ENCODE measurements at places on chromosomes 6 and 20. TPM values are rescaled to one million over a fixed set of nuclear protein-coding genes. Genes with fewer than 3 reads are reported as not detected.

Gene BTN1A1
- polyA plus RNA-seq, result not detected

Gene PSMB9
- 221 TPM for polyA plus RNA-seq

Gene CLPSL1
- polyA plus RNA-seq, result not detected

Gene XKR7
- polyA plus RNA-seq, result not detected

Gene FNDC11
- polyA plus RNA-seq, result 0.25 TPM

Gene HEY2
- 1.2 TPM for polyA plus RNA-seq

Gene DCDC2
- polyA plus RNA-seq, result not detected

Gene KIAA0408
- 2.0 TPM for polyA plus RNA-seq

Gene OVOL2
- polyA plus RNA-seq, result 23.3 TPM

Gene AGER
- polyA plus RNA-seq, result 6.4 TPM

Gene HSPA1L
- 1.3 TPM for polyA plus RNA-seq

Gene STMND1
- not detected for polyA plus RNA-seq

Gene NOL4L
- polyA plus RNA-seq, result 16.0 TPM

Gene RAMACL
- 0.24 TPM for polyA plus RNA-seq

Gene RRAGD
- polyA plus RNA-seq, result 0.67 TPM

Gene WFDC12
- not detected for polyA plus RNA-seq

Gene KPNA5
- 0.45 TPM for polyA plus RNA-seq

Gene F13A1
- 1.1 TPM for polyA plus RNA-seq

Gene SIRPB2
- polyA plus RNA-seq, result 0.84 TPM

Gene ENPP5
- polyA plus RNA-seq, result 10.4 TPM

Gene APOM
- 7.2 TPM for polyA plus RNA-seq

Gene COL19A1
- polyA plus RNA-seq, result 5.2 TPM

Gene TRIM15
- 26.1 TPM for polyA plus RNA-seq

Gene CGAS
- 0.89 TPM for polyA plus RNA-seq

Gene NELFCD
- 74.2 TPM for polyA plus RNA-seq

Gene RSPO4
- 0.19 TPM for polyA plus RNA-seq

Gene PEX7
- 5.4 TPM for polyA plus RNA-seq

Gene RAET1E
- 0.13 TPM for polyA plus RNA-seq

Gene ELOVL4
- polyA plus RNA-seq, result 1.7 TPM

Gene ERVFRD-1
- polyA plus RNA-seq, result not detected

Gene CDSN
- polyA plus RNA-seq, result not detected

Gene TSPYL4
- 2.4 TPM for polyA plus RNA-seq

Gene GPX5
- polyA plus RNA-seq, result not detected

Gene GNRH2
- polyA plus RNA-seq, result not detected

Gene COL21A1
- not detected for polyA plus RNA-seq

Gene DEFB127
- polyA plus RNA-seq, result not detected

Gene LY6G6F
- polyA plus RNA-seq, result 0.12 TPM

Gene PRICKLE4
- polyA plus RNA-seq, result 1.7 TPM

Gene SASH1
- polyA plus RNA-seq, result 16.1 TPM

Gene MICAL1
- polyA plus RNA-seq, result 48.0 TPM

Gene DCBLD1
- 4.9 TPM for polyA plus RNA-seq

Gene RBCK1
- 74.8 TPM for polyA plus RNA-seq

Gene CHD6
- 5.3 TPM for polyA plus RNA-seq

Gene C6orf58
- 0.06 TPM for polyA plus RNA-seq

Gene BFSP1
- polyA plus RNA-seq, result not detected

Gene SMLR1
- polyA plus RNA-seq, result 18.1 TPM

Gene GJE1
- polyA plus RNA-seq, result not detected

Gene DEFB124
- not detected for polyA plus RNA-seq

Gene RAET1L
- polyA plus RNA-seq, result not detected

Gene SNAI1
- polyA plus RNA-seq, result 7.8 TPM

Gene IL17F
- polyA plus RNA-seq, result 1.2 TPM

Gene FOXF2
- 8.1 TPM for polyA plus RNA-seq

Gene DEFB132
- polyA plus RNA-seq, result 0.03 TPM

Gene KCNK16
- polyA plus RNA-seq, result 0.34 TPM

Gene IRF4
- 3.5 TPM for polyA plus RNA-seq

Gene DEFB115
- not detected for polyA plus RNA-seq

Gene ESR1
- polyA plus RNA-seq, result not detected

Gene ARMH2
- polyA plus RNA-seq, result not detected

Gene RTN4IP1
- 4.1 TPM for polyA plus RNA-seq
